ENCODE measurements at places on chromosomes 11 and 22.

DNA sequence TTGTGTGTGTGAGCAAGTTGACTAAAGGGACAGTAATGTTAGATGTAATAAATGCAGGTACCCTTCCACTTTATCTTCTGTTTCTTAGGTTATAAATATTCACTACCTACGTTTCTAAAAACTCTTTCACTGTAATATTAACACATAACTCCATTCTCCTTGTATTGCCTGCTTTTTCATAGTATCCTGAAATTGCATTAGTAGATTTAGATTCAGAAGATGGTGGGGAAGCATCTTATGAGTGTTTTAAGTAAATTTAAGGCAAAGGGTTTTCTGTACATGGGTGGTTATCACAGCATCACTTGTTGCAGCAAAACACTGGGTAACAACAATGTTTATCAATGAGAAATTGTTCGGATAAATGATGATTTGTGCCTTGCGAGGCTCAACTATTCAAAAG, 115.2 kb upstream of the VPREB1 start:
- no peak for DNase-seq

DNA sequence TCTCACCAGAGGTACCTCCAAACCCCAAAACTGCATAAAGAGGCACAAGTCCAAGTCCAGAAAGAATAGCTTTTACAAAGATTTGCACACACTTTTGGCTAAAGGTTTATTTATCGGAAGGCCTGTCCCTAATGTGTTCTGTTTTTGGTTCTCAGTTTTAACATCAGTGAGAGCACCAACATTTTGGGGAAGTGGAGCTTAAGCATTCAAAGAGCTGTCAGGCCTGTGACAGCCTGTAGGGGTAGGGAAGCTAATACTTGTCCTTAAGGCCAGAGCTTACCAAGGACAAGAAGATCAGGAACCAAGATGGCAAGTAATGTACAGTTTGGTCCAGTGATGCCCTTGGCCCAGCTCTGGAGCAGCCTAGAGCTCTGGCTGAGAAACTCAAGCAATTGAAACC, 38.9 kb upstream of the SCUBE2 start:
- DNase-seq = no peak

- peak; percentile 47 for DNase-seq
Measured at GRCh38 chr11:70637949-70638583, 239.7 kb downstream of the CTTN start.

- DNase-seq = no peak
Measured at GRCh38 chr11:124069429-124070401, 28.6 kb upstream of the OR10G7 start.

GRCh38 chr11:103537904-103538502, 428.8 kb downstream of the DYNC2H1 start:
- no peak for DNase-seq

- DNase-seq = no peak
Measured at GRCh38 chr22:25413620-25414019, 150.9 kb upstream of the GRK3 start.

DNA sequence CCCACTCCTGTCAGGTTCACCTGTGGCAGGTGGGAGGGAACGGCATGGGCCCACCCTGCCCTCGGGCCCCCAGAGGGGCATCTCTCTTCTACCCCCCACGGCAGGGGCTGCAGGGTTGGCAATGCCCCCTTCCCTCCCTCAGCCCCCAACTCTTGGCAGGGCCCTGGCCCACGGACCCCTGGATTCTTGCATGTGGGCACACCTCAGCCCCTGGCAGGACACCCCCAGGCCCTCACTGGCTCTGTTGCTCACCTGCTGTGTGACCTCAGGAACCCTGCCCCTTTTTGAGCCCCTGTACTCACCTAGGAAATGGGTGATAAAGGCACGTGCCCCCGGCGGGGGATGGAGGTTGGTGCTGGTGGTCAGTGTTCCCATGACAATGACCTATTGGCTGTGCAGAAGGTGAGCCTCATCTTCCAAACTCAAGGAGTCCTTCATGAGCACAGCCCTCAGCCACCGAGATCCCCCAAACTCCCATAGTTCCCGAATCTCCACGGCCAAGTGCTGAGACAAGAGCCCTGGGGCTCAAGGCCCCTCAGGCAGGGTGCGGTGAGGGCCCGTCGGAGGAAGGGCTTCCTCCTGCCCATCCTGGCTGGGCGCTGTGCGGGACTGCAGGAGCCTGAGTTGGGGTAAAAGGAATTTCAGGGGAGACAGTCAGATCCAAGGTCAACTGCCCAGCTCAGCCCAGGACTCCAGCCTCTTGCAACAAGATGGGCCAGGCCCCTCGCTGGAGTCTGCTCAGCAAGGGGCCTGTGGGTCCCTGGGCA, 198.2 kb downstream of the IGLL1 start:
- DNase-seq = no peak

DNA sequence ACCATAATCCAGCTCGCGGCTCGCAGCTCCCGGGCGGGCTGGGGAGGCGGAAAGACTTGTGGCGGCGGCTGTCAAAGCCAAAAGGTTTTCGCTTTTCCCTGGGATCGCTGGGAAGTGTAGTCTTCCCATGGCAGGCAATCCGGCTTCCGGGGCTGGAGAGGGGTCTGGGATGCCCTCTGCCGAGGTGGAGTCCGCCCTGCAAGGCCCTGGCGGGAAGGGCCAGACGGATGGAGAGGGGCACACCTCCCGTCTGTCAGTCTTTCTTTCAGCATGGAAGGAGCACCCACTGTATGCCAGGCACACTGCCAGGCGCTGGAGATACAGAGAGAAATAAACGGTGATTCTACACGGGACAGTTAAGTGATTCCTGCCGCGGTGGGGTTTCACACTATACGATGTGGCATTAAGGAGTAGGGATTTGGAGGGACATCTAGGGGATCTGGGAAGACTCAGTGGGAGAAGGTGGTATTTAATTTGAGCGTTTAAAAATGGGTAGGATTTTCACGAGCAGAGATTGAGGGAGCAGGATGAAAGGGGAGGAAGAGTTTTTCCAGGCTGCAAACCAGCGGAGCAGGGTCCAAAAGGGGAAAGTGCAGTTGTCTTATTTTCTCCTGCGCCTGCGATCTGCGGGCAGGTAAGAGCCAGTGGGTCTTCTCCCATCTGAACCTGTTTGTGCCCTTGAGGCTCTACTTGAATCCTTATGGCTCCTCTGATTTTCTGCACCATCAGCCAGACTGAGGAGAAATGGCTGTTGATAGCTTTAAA, at the start of gene BACE1:
Gene BACE1, minus strand, starts transcription at position 60 of the 765 bp plus-strand sequence. CDS start 461 bp downstream, outside the sequence.
- DNase-seq = peak; percentile 95

- peak; percentile 67 for DNase-seq
Measured at GRCh38 chr11:11263238-11264005, 89.6 kb downstream of the CSNK2A3 start.
